ENCODE measurements at places on chromosomes 5 and 9. TPM values are rescaled to one million over a fixed set of nuclear protein-coding genes. Genes with fewer than 3 reads are reported as not detected.

The ADAMTS19 gene
- total RNA-seq = 0.40 TPM

DNA sequence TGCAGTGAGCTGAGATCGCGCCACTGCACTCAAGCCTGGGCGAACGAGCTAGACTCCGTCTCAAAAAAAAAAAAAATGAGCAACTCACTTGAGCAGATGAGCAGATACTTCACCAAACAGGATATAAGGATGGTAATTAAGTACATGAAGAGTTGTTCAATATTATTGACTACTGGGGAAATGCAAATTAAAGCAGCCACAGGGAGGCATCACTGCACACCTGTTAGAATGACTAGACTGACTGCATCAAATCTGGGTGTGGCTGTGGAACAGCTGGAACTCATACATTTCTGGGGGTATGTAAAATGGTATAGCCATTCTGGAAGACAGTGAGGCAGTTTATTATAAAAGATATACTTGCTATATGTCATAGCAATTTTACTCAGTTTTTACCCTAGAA lies 93.0 kb downstream of the WNK2 start:
- DNase-seq = no peak

The HSD17B3 gene
- 1.3 TPM for total RNA-seq

DNA sequence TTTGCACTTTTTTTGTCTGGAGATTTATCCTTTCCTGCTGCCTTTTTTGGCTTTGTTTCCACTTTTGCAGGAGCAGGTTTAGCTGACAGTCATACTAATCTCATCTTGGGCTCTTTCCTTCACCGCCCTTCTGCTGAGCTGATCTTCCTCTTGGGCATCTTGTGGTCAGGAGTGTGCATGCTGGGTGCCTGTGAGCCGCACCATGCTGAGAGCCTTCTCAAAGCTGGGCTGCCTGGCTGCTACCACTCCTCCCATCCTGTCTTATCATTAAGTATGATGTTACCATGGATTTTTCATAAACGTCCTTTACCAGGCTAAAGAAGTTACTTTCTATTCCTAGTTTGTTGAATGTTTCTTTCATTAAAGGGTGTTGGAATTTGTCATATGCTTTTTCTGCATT lies 49.5 kb upstream of the MCCC2 start:
- no peak for DNase-seq

- DNase-seq = no peak
These were observed 102.2 kb upstream of the DAB2 start for GRCh38 chr5:39526914-39527477.

DNA sequence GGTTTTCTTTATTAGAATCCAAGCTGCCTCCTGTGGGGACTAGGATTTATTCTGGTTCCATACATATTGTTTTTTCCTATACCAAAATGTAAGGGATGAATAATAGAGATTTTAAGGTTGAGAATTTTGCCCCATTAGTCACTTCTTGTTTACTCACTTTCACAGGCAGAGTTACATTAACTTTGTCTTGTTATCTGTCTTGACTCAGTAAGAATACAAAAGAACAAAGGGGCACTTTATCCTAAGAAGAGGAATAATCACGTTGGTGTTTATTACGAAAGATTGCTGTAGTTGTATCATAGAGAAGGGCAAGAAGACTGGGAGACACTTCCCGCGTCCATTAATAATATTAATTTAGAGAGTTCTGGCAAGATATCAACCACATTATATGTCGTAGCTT lies 599.7 kb upstream of the FTMT start:
- no peak for DNase-seq

DNA sequence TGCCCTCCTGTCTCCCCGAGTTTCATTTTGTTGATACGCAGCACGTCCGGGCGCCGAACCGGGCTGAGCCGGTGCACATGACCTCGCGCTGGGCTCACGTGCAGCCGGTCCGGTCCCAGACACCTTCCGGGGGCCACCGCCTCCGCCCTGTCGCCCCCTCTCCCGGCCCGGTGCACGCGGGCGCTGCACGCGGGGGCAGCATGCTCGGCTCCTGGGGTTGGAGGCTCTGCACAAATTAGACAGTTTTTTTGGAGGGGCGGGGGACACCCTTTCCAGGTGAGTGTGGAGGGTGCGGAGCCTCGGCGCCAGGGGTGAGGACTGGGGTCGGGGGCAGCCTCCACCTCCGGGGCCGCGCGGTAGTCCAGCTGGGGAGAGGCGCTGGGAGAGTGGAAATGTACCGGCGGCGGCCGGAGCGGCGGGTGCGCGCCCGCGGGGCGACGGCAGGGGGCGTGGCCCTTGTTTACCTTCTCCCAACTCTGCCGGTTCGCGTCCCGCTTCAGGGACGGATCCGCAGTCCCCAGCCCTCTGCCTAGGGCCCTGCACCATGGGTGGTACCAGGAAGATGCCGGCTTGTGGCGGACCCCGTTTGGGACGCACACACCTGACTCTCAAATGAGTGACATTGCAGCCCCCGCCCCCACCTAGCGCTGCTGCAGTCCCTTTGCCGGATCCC lies 1.1 kb downstream of the JADE2 start:
- peak; percentile 91 for DNase-seq

The CBY3 gene
- total RNA-seq = not detected

GRCh38 chr5:83400701-83401100 lies 70.8 kb upstream of the VCAN start:
- no peak for DNase-seq

The PCDHGA8 gene
- total RNA-seq = 14.0 TPM

GRCh38 chr5:86689103-86689729 lies 71.5 kb downstream of the COX7C start:
- no peak for DNase-seq

DNA sequence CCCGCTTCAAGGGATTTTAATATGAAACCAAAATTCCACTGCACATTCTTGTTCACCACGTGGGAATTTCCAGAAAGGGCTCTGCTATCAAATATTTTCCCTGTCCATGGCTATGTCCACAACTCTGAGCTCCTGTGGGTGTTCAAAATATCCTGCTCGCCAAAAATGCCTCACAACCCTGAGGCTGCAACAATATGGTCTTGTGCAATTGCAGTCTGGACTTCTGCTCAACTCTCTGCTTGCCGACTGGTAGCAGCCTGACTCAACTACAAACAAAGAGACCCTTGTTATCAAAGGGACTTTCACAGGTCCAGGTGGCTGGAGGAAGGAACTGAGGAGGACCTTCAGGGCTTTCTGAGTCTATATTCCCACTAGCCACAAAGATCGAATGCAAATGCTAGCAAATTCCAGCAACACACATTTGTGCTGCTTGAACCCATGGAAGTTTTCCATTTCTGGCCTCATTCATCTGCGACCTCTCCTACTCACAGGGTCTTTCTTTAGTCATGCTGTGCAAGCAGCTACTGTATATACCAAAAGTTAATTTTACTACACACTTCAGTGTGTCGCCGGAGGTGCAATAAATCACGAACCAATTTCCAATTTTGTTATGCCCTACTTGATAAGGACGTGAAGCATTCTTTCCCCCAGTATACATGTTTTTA lies 169.2 kb upstream of the SLC30A5 start:
- DNase-seq = no peak

- no peak for DNase-seq
These were observed 306.5 kb upstream of the ITGA1 start for GRCh38 chr5:52481201-52481600.

DNA sequence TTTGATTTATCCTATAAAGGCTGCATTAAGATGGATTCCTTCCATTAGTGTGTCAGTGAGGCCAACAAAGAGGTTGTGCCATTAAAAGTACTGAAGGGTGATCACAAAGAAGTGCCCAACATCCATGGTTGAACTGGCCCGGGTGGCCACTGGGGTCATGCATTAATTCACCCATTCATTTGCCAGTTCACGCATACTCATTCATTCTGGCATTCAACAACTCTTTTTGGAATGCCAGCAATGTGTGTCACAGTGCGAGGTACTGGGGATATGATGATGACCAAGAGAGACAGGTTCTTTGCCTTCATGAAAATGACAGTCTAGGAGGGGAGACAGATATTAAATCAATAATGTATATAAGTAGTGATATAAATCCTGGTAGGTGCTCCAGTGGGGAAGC lies 93.2 kb downstream of the PTTG1 start:
- no peak for DNase-seq

DNA sequence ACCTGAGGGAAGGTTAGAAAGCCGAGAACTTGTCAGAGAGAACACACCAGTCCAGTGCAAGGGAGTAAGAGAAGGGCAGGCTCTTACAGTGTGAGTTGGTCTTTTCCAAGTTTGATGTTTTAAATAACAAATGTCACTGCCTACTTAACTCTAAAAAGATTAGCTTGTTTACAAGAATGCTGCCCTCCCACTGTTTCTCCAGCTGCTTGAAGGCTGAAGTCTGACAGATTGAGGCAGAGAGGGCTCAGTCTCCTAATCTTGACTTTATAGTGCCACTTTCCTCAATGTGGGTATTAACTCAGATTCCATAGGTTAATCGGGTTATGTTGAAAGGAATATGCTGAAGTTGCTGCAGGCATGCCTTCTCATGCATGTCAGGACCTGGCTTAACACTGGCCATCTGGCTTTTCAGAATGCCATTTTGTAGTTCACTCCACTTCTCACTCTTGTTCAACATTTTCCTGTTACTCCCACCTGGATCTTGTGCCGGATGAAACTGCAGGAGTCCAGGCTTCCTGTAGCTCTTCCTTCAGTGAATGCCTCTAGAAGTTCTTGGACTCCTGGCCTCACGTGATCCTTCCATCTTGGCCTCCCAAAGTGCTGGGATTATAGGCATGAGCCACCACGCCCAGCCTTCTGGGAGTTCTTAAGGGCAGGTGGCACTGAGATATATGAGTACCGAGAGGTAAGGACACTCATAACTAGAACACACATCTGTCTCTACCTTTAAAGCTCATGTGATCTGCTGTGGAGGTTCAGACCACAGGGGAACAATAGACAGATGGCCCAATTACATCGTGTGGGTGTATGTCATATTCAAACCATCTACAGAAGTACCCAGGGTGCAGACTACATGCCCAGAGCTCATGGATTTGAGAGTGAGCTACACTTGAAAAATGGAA lies 249.7 kb downstream of the ARHGAP26 start:
- DNase-seq = no peak

The FAM53C gene
- 23.8 TPM for total RNA-seq

- DNase-seq = no peak
These were observed 630.2 kb upstream of the DMAC1 start for GRCh38 chr9:8429768-8430167.

The LEAP2 gene
- 2.2 TPM for total RNA-seq

DNA sequence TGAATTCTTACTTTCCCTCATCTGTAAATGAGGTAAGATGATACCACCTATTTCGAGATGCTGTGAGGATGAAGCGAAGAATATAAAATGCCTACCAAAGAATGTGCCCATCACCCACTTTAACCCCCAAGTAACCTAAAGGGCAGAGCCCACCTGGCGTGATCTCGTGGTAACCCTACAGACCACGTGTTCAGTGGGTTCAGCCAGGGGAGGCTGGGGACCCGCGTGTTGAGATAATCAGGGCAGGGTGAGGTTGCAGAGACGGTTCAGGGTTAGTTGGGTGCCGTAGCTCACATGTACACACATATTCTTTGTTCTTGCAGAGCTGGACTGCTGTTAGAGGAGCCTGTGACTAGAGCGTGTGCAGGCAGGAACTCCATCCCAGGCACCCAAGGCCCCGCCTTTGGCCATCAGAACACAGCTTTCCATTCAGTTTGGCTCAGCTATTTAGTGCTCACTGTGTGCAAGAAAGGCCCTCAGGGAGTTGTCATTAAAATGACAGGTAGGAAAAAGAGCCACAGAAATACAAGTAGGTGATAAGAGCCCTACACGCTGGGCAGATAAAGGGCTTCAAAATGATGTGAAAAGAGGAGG lies 56.5 kb upstream of the HAND1 start:
- DNase-seq = no peak

GRCh38 chr5:79845448-79846197 lies 145.4 kb downstream of the MTX3 start:
- no peak for DNase-seq

DNA sequence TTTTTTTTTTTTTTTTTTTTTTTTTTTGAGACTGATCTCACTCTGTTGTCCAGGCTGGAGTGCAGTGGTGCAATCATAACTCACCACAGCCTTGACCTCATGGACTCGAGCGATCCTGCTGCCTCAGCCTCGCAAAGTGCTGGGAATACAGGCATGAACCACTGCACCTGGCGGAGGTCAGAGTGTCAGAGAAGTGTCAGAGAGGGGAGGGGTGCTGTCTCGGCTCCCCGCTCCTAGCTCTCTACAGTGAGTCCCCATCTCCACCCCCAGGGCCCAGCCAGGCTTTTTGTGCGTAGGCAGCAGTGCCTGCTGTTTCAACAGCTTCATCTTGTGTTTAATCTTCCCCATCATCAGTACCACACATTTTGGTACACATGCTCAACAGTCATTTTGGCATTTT lies 38.3 kb downstream of the SAR1B start:
- no peak for DNase-seq

DNA sequence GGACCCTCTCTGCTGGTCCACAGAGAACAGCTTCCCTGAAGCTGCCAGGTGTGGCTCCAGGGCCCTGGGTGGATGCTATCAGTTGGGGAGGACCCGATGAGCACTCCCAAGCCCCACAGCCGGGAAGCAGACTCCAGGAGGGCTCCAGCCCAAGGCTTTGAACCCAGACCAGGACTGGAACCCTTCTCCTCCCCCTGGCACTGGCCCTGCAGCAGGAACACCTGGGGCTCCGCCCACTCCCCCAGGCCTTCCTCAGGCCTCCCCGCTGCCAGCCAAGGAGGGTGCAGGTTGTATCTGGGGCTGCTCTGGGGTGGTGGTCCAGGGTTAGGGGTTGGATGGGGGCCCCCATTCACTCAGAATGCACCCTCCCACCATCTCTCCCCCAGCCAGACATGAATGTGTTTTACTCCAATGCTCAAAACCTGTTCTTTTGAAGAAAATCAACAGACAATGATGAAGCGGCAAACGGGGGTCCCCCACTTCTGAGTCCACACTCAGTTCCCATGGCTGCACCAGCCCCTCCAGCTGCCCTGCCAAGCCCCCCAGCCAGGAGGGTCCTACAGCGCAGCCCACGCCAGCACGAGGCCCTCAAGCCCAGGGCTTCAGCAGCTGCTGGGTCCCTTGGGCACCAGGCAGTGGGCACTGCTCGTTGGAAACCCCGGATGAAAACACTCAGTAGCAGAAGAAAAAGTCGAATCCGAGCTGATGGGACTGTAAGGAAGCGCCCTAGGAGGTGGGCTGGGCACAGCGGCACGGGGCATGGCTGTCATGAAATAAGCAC lies 23.2 kb downstream of the CCDC187 start:
- no peak for DNase-seq

GRCh38 chr5:116669261-116670031 lies 94.8 kb upstream of the SEMA6A start:
- no peak for DNase-seq

The NPR3 gene
- 44.6 TPM for total RNA-seq

GRCh38 chr5:79396265-79396664 lies 117.7 kb downstream of the HOMER1 start:
- no peak for DNase-seq

GRCh38 chr9:129237164-129237611 lies 59.1 kb upstream of the IER5L start:
- no peak for DNase-seq

DNA sequence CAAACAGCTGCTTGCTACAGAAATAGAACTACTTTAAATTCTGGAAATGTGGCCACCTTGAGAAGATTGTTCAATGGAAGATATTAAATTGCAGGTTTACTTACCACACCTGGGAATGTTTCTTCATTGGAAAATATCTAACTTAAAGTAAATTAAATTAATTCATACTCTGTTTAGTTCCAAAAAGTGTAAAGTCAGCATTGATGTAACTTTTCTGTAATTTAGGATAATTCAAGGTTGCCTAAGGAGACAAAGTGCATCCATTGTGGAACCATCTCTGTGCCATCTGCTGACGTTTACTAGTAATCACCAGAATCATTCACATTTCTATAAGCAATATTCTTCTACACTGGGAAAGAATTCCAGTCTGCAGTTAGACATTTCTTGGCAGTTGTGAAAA lies 53.0 kb downstream of the FAM170A start:
- DNase-seq = no peak

All from cardiac septum (tissue), 1 donor.